ENCODE measurements at places on chromosomes 1 and 21.

- DNase-seq, result no peak
Measured at GRCh38 chr1:118990513-118991152, 2.5 kb upstream of the TBX15 start.

DNA sequence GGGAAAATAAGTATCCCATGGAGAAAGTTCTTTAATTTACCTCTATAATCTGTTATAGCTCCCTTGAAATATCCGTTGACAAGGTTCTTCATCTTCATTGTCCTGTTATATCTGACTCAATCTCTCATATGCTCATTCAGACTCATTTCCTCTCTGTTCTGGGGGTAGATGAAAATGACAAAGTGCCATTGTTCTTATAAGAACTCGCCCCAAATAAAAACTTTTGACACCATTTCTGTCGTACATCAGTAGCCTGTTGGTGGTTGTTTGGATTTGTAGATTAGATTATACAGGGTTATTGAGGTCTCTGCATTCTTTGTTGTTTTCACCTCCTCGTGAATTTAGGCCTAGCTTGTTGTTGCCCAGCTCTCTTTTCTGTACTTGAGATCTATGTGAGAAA is 55.2 kb upstream of the IPO9 start:
- DNase-seq, result no peak

DNA sequence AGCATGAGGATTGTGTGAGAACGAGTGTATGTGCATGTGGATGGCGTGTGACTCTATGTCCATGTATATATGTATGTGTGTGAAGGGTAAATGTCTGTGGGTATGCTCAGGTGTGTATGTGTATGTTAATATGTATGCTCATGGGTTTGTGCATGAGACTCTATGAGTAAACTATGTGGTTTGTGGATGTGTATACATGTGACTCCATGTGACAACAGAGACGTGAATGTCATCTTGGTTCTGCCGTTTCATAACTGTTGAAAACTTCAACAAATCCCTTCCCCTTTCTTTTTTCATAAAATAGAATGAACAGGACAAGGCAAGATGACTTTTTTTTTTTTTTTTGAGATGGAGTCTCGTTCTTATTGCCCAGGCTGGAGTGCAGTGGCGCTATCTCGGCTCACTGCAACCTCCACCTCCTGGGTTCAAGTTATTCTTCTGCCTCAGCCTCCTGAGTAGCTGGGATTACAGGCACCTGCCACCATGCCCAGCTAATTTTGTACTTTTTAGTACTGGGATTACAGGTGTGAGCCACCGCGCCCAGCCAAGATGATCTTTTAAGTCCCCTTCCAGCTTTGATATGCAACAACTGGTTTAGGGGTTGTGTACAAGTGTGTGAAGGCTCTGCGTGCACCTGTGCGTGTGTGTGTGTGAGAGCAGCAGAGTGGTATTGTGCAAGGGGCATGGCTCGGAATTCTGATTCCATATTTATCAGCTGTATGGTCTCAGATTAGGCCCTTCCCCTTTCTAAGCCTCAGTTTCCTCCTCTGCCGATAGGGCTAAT is 106.3 kb downstream of the EBNA1BP2 start:
- DNase-seq, result no peak

- DNase-seq, result peak; percentile 63
Measured at GRCh38 chr1:40980453-40981121, 1.1 kb downstream of the CTPS1 start.

- no peak for DNase-seq
Measured at GRCh38 chr1:219570937-219571336, 42.0 kb downstream of the ZC3H11B start.

DNA sequence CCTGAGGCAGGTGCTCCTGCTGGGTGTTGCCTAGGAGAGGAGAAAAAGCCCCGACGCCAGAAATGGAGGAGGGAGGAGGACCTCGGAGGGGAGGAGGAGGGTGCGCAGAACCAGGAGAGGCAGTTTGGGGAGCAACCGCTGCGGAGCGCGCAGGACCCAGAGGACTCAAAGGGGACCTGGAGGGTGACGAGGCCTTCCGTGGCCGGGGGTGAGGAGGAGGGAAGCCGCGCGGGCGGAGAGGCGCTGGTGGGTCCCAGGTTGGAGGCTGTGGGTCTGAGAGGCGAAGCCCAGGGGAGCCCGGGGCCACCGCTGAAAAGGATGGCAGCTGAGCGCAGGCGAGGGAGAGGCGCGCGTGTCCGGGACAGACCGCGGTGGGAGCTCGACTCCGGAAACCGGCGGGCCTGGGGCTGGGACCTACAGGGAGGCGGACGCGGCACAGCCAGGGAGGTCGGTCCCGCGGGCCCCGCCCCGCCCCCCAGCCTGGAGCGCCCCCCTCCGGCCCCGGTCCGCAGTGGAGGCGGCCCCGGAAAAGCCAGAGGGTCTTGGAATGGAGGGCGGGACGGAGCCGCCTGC is 15.1 kb downstream of the RNF223 start:
- no peak for DNase-seq

GRCh38 chr1:84859866-84860265 is 33.1 kb downstream of the LPAR3 start:
- no peak for DNase-seq

DNA sequence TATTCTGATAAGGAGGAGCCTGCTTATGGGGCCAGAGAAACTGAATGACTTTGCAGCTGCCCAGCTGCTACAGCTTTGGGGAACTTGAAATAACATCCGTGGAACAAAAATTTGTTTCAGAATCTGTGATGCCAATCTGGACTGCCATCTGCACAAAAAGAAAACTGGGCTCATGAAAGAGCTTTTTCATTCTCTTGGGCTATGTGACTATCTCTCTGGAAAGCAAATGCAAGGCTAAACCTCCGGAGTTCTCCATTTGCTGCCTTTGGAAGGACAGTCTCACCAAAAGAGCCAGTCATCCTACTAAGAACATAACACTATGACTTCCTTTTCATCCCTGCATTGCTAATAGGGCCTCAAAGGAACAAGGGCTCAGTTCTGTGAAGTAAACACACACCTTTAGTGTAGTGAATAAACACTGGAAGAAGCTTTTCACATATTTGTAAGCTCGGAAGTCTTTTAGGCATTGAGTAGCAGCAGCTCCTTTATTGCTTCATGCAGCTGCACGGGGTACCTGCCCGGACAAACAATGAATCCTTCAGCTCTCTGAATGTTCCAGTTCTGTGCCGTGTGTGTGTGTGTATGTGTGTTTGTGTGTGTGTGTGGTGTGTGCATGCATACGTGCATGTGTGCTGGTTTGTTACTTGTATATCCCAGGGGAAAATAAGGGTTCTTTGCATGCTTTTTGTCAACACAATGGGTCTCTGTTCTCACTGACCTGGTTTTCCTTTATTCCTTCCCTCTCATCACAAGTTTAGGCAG is 255.5 kb upstream of the SGIP1 start:
- DNase-seq, result no peak

GRCh38 chr1:213596729-213597128 is 391.0 kb upstream of the PROX1 start:
- no peak for DNase-seq

DNA sequence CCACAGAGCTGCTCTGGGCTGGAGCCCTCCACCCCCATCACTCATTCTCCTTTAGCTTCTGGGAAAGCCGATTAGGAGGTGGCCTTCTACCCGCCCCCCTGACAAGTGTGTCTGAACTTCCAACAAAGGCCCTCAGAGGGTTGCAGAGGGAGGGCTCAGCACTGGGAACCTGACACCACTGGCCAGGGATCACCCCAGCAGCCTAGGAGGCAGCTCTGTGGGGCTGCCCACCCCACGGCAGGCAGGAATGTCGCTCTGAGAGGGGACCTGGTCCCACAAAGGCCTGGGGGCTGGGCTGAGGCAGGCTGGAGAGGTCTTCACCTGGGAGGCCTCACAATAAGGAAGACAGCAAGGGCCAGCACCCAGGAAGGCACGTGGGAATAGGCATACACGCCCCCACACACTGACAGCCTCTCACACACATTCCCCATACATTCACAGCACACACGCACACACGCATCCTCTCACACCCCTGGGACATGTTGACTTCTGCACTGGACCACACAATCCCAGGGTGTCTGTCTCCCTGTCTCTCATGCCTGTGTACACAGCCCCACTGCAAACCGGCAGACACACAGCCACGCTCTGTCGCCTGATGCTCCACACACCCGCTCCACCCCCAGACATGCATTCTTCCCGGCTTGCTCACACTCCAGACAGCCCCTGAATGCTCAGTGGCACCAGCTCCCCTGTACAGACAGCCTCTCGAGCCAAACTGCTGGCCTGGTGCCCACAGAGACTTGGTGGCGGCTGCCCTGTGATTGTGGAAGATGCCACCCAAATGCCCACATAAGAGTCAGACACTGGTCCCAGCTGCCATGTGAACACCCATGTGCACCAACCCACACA is 30.7 kb downstream of the DMBX1 start:
- DNase-seq, result no peak

DNA sequence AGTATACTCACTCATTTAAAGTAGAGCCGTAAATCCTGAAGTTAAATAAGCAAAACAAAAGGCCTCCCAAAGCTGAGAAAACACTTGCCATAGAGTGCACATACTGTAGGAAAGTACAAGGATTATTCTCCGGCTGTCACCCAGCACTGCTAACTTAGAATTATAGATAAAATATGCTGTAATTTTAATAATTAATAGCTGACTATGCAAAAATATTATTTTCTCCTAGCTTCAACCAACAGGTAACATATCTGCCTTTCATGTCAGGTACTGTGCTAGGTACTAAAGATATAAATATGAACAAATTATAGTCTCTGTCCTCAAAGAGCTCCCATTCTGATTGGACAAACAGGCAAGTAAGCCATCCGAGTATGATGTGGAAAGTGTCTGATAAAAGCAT is 233.2 kb downstream of the FGGY start:
- no peak for DNase-seq

DNA sequence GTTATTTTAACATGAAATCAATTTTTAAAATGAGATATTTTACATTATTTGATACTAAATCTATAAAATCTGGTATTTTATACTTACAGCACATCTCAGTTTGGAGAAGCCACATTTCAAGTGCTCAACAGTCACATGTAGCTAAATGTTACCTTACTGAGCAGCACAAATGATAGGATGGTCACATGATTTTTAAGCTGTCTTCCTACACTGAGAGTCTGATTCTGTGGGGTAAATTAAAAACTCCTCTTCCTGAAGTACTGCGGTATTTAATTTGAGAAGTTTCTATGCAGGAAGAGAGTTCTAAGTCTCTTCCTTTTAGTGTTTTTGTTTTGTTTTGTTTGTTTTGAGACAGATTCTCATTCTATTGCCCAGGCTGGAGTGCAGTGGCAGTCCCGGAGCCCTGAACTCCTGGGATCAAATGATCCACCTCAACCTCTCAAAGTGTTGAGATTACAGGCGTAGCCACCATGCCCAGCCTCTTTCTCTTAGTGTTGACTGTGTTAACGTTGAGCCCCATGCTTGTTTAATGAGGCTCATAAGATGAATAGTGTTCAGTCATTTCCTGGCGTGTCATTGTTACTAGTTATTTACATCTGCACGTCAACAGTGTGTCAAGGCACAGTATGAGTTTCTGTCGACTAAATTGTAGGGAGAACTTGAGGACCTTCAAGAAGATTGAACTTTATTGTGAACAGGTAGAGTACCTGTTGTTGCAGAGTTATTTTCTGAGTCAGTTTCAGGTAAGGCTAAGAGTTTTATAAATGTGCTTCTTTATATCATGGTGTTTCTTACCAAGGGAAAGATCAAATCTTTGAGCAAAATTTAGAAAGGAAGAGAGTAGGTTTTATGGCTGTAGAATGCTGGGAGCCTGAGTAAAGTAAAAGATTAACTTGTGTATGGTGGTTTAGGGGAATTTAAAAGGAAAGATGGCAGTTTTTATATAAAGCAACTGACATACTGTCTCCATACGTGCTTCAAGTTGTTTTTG is 3.3 kb downstream of the CNST start:
- no peak for DNase-seq

GRCh38 chr1:26706315-26706714 is 10.5 kb downstream of the ARID1A start:
- DNase-seq, result no peak

- no peak for DNase-seq
Measured at GRCh38 chr1:6207075-6207885, 1.4 kb downstream of the RNF207 start.

DNA sequence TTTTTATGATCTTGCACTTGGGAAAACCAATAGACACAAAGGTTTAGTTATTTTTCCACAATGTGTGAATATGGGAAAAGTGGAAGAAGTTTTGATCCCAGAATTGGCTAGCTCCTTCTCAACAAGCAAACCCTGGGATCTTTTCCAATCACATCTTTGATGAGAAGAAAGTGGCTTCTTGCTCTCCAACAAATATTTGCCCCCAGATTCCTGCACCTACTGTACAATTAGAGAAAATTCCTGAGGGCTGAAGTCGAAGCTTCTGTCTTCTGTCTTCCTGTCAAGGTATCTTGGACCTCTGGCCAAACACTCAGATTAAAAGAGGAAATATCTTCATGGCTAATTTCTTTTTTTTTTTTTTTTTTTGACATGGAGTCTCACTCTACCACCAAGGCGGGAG is 113.1 kb upstream of the SLC45A1 start:
- DNase-seq, result no peak

DNA sequence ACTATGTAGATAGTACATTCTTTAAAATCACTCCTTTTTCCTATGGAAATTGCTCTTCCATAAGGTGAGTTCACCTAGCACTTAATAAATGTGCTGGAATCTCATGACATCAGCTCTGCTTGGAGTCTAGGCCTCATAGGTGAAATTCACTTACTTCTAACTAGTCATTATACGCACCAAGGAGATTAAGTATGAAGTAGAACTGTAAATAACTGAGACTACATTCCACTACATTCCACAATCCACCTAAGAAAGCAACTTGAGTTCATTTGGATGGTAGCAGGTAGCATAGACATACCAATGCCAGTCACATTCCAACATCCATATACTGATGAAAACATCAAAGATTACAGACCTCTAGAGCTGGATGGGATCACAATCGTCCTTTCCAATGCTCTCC is 64.3 kb downstream of the NIBAN1 start:
- no peak for DNase-seq

DNA sequence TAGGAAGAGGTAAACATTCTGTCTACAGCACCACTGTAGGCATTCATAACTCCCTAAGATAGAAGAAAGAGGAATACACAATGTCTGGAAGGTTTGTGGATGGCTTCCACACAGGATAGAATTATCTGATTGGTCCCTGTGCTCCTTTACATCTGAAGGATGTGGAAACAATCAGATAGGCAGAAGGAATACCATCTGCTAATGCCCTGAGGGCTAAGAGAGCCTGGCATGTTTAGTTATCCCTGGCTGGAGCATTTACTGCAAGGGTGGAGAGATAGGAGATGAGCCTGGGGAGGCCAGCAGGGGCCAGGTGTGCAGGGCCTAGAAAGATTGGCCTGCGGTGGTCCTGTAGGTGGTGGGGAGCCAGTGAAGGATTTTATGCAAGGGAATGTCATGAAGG is 8.6 kb upstream of the ACBD3 start:
- no peak for DNase-seq

GRCh38 chr1:15970911-15971310 is 5.0 kb downstream of the ZBTB17 start:
- no peak for DNase-seq
